ENCODE measurements at places on chromosomes 5 and 9. TPM values are rescaled to one million over a fixed set of nuclear protein-coding genes. Genes with fewer than 3 reads are reported as not detected.
A peak's percentile ranks its signal among the peaks of the same experiment; 100 is the strongest.

DNA sequence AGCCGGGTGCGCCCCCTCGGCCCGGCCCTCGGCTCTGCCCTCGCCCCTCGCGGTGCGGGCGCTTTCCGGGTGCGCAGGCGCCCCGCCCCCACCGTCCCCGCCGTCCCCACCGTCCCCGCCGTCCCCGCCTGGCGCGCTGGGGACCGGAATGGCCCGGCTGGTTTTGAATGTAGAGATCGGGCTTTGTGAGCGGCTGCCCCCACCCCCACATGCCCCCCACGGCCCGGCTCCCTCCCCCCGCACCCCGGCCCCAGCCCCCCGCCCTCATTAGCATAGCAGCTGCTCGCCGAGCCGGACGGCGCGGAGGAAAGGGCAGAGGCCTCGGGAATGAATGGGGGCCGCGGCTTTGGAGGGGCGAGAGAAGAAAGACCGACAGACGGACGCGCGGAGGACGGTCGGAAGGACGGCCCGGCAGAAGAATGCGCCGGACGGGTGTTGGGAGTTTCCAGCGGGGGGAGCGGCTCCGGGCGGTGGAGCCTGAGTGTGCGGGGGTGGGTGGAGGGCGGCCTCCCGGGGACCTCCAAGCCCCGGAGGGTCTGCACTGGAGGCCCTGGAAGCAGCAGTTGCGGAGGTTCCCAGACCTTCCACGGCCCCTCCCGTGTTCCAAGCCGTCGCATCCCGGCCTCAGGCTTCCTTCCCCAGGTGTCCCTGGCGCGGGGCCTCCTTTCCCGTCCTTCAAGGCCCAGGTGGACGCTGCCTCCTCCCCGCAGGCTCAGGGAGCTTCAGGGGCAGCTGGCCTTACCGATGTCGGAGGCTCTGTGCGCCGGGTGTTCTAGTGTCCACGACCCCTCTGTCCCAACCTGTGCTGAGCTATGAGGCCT, 6.0 kb downstream of the NRARP start:
- no peak for DNase-seq

DNA sequence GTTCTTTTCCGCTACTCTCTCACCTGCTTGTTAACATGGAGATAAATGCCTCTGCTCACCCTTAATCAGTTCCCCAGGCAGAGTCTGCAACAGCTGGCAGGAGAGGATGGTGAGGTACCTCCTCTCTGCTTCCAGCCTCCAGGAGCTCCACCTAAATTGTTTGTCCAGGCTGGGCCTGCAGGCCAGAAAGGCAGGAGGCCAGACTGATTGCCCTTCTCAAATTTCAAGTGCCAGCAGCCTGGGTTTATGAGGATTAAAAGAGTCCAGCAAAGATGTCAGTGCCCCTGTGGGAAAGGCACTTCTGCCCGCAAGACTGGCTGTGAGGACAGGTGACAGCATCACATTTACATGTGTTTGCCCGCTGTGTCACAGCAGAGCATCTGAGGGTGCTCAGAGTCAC, 19.8 kb downstream of the CORO2A start:
- peak; percentile 7 for DNase-seq

DNA sequence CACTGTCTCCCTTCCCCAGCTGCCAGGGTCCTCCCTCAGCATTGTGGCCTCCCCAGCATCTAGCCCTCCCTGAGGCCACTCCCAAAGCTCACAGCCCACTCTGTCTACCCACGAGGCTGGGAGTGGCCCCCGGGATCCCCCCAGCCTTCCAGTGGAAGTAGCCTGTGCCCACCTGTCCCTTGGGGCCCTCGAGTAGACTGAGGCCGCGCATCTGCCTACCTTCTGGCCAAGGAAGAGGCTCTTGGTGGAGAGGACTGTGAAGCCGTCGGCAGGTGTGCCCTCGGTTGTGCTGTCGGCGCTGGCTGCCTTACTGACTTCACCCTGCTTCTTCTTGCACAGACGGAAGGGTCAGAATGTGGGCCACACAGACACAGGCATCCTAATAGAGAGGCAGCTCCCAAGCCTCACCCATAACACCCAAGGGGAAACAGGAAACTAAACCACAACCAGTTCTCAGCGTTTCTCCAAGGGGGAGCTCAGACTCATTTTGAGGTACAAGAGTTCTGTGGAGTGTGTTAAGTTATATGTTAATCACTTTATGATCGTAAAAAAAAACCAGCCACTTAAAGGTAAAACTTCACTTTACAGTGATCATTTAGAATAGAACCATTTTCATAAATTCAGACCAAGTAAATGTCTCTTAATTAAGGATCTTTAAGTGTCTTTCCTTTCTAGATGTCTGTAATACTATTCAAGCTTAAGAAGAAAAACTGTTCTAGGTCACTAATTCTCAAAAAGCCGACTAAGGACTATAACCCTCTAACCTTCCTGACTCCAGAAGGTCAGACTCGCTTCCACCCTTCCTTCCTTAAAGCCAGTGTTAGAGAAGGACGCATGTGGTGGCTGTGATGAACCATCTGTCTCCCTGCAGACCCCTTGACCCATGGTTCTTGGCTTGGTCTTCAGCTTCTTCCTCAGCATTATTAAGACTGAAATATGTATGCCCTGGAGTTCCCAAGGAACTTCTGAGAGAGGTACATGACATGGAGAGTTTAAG, 38.5 kb downstream of the MACROH2A1 start:
- DNase-seq: no peak

- no peak for DNase-seq
Observed at GRCh38 chr9:117488659-117489058, 73.8 kb upstream of the ASTN2 start.

DNA sequence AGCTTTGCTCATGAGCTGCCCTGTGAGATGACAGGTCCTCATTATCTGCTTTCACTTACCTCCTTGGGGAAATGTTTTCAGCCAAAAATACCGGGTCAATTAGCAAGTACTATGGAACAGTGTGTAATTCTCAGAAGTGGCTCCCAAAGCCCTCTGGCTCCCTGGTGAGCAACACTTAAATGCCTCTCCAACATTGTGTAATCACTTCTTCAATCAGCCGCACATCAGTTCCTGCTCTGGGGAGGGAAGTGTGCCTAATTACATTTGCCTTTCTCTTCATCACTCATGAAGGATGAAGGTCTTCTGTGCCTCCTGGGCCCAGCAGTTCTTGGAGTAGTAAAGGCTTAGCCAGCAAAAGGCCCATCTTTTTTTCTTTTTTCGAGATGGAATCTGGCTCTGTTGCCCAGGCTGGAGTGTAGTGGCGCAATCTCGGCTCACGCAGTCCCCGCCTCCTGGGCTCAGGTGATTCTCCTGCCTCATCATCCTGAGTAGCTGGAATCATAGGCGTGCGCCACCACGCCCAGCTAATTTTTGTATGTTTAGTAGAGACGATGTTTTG, 23.1 kb downstream of the NIM1K start:
- DNase-seq: no peak

DNA sequence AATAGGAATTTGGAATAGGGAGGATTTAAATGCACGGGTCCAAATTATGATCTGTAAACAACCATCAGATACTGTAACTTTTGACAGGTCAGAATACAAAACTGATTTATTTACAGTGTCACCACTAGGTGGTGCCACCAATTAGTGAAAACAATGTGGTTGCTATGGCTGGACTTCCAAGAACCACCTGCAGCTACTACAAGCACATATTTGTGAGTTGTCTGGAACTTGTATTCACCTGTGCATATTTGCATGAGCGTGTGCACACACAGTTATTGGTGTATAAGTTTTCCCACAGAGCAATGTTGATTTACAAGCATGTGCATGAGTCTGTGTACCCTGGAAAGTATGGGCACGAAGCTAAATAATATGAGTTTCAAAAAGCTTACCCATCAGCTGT, 3.0 kb upstream of the HRCT1 start:
- peak; percentile 65 for DNase-seq

DNA sequence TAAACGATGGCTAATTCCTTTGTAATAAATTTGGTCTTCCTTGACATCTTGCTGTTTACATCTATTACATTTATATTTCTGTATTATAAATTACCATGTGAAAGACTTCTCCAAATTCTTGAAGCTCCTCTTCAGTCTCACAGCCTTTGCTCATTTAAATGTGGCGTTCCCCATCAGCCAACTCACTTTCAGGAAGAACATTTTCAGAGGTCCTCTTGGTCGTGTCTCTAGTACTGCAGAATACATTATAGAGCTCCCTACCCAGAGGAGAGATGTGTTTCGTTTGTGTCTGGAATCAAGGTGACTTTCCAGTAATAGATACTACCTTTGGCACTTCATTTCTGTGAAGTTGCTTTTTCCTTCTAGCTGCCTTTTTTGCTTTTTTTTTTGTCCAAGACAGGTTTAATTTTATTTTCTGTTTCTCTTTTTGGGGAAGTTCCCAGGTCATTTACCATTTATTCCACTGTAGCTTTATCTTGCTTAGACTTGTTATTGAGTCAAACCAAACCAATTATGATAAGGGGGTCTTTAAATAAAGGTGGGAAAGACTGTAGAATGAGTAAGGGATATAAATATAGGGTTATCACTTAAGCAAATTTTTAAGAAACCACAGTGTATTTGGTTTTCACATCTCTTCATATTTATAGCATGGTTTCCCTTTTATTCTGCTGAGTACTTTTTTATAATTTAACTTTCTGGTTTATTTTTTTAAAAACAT, 12.8 kb downstream of the UBE2B start:
- no peak for DNase-seq

DNA sequence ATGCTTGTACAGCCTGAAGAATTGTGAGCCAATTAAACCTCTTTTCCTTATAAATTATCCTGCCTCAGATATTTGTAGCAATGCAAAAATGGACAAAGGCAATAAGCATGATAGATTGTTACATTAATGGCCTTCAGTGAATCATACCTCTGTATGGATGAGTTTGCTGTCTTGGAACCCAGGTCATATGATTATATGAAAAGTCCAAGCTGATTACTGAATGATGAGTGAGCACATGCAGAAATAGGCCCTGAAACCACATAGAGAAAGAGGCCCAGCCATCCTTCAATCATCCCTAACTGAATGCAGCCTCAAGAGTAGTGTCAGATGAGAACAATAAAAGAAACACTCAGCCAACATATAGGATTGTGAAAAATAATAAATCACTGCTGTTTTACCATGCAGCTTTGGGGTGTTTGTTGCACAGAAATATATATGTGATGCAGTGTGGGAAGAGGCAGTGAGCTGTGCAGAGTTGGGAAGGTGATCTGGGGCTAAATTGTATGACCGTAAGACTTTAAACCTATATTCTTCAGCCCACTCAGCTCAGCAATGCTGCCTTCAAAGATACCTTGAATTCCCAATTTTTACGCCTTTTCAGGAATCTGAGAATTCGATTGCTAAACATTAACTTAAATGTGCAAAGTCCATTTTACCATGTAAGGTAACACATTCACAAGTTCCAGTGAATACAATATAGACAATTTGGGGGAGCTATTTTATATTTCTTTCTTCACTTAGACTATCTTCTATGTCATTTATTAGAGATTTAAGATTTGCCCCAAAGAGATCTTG, 36.3 kb upstream of the SHISAL2B start:
- DNase-seq: peak; percentile 30

DNA sequence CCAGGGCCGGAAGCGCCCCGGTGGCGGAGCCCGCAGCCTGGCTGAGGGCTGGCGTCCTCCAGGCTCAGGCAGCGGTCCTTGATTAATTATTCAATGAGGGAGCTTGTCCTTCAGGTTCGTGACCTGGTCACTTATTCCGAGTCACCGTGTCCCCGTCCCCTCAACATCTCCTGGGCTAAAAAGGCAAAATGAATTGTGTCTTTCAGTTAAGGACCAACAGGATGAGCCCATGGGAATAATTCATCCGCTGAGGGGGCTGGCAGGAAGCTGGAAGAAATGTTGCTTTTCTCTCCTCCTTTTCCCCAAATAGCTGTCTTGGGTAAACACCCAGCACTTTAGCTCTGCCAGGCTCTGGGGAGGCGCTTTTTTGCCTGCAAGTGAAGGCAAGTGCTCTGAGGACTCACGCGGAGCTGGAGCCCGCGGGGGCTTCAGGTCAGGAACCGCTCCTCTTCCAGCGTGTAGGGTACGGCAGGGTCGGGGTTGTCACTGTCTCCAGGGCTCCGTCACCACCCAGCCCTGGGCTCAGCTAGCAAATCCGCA, 13.1 kb downstream of the KCNT1 start:
- DNase-seq: no peak

GRCh38 chr5:147190331-147190730, 44.5 kb upstream of the STK32A start:
- no peak for DNase-seq

- DNase-seq: peak; percentile 86
Observed at GRCh38 chr5:120405286-120405864, 58.7 kb upstream of the PRR16 start.

Gene NR6A1
- total RNA-seq: 0.36 TPM

Gene QRFP
- not detected for total RNA-seq

Gene MLANA
- not detected for total RNA-seq

Gene CCDC192
- not detected for total RNA-seq

Gene SDHA
- 105 TPM for total RNA-seq

Gene SLC34A3
- not detected for total RNA-seq

Gene C9orf153
- total RNA-seq: not detected

Measured in IMR-90 (cell line).